NCI-H2029 treated with DMSO at 0.1 percent for 48 hours (cell line): ENCODE measurements at places on chromosomes 2 and 18.

DNA sequence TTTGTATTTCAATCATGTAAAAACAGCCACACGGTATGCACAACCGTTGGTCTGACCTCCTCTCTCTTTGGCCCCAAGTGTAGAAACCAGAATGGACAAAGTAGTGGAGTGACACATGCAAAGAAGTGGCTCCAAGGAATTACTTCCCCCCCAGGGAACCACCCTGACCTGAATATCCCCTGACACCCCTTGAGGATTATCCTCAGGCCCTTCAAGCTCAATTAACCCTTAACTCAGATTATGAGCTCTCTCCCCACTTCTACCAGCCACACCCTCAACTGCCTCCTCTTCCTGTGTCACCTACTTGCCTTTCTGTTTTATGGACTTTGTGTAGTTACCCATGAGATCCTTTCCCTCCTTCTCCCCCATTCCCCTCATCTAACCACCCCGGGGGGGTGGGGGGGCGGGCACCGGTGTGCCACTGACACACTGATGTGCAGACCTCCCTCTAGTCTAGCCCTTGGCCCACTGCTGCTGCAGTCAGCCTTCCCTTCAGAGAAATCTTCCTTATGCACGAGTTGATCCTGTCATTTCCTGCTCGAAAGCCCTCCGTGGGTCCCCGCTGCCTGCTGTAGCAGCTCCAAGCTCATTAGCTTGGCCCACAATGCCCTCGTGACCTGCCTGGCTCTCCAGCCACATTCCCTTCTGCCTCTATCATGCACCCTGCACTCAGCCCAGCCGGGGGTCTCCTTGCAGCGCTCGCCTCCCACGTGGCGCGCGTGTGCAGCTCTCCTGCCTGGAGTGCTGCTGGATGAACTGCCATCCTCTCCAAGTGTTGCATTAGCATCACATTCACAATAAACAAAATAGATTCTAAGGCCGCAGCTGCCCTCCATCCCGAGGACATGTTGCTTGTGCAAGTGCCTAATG, 40.1 kb upstream of the TMEM177 start:
- DNase-seq = no peak

DNA sequence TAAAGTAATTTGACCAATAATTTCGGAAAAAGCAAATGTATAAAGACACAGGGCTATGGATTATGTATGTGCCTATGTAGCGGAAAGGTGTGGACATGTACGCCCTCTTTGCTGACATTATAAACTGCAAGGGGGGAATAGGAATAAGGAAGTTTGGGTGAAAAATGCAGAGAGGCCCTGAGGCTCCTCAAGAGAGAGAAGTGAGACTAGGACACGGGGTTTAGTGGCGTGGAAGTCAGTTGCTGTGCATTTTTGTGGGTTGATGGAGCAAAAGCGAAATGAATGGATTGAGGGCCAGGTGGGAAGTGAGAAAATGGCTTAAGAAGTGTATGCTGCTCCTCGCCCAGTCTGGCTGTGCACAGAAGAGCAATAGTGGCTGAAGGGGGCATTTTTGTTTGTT, 96.2 kb upstream of the B3GNT7 start:
- DNase-seq = no peak

DNA sequence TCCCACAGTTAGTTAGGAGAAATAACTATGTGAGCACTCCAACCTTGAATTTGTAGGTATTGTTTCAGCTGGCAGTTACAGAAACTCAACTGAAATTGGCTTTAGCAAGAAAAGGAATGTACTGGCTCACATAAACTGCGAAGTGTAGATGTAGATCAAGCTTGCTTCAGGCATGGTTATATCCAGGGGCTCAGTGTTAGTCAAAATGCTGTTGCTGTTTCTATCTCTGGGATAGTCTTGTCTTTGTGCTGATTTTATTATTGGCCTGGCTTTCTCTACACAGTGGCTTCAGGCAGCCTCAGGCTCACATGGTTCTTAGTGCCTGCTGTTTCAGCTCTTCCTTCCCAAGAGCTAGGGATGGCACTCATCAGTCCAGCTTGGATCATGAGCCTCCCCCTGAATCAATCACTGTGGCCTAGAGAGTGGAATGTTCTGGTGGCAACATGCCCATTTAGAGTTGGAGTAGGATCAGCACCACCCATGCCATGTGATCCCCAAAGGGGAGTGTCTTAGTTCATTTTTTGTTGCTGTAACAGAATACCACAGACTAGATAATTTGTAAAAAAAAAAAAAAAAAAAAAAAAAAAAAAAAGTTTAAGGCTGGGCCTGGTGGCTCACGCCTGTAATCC, 69.1 kb upstream of the FOXI3 start:
- no peak for DNase-seq

GRCh38 chr18:51525453-51526225, 328.2 kb upstream of the MEX3C start:
- no peak for DNase-seq

- DNase-seq = no peak
Measured at GRCh38 chr2:124832521-124832920, 807.4 kb downstream of the CNTNAP5 start.

GRCh38 chr2:142041105-142041504, 89.7 kb downstream of the LRP1B start:
- no peak for DNase-seq

GRCh38 chr18:5955861-5956260, 60.5 kb upstream of the TMEM200C start:
- no peak for DNase-seq

- DNase-seq = no peak
Measured at GRCh38 chr2:222332116-222332515, 33.3 kb upstream of the PAX3 start.

DNA sequence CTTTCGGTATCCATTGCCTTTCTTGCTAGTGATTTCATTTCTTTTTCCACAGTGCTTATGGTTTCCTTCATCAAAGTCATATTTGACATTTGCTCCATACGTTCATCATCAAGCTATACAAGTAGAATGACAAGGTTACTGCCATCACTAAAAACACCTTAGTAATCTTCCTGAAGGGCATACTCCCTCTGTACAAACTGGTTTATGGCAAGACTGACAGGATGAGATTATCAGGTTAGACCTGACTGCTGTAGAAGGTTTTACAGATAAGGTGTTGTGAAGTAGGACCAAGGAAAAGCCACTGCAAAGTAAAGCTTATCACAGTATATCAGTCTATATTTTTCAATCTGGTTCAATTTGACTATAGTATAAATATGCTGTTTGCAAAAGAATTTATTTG, 37.5 kb upstream of the C2orf15 start:
- no peak for DNase-seq

- DNase-seq = no peak
Measured at GRCh38 chr2:69686813-69687212, 43.3 kb upstream of the AAK1 start.

DNA sequence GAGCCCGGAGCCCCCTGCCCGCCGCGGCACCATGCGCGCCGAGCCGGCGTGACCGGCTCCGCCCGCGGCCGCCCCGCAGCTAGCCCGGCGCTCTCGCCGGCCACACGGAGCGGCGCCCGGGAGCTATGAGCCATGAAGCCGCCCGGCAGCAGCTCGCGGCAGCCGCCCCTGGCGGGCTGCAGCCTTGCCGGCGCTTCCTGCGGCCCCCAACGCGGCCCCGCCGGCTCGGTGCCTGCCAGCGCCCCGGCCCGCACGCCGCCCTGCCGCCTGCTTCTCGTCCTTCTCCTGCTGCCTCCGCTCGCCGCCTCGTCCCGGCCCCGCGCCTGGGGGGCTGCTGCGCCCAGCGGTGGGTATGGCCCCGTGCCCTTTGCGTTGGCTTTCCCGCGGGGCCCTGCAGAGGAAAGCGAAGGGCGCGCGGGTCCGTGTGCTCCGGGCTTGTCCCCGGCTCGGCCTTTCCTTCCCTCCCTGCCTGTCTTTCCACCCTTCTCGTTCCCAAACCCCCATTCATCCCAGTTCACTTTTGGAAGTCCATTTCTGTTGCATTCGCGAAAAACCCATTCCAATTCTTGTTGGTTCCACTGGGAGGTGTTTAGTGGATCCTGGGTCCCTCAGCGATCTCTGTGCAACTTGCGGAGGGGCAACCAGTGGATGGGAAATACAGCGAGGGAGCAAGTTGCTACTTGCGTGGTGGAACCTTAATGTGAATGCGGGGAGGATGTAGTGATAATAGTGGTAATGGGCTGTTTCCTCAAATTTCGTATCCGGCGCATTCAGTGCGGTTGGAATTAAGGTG, 599 bp downstream of the ADAM23 start:
- no peak for DNase-seq

DNA sequence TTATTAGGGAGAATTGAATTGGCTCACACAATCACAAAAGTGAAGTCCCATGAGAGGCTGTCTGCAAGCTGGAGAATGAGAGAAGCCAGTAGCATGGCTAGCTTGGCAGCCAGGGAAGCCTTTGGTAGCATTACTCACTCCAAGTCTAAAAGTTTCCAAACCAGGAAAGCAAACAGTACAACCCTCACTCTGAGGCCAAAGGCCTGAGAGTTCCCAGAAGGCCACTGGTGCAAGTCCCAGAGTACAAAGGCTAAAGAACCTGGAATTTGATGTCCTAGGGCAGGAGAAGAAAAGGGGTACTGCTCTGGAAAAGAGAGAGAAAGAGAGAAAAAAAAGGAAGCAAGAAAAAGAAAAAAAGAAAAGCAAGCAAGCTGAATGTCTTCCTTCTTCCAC, 318.2 kb downstream of the RND3 start:
- no peak for DNase-seq
